ENCODE measurements at places on chromosomes 1 and 21. TPM values are rescaled to one million over a fixed set of nuclear protein-coding genes. Genes with fewer than 3 reads are reported as not detected.

The RAB42 gene
- 10.2 TPM for total RNA-seq

The LINGO4 gene
- total RNA-seq: not detected

The MAP3K21 gene
- 0.96 TPM for total RNA-seq

The OR2T33 gene
- total RNA-seq: not detected

The PRSS38 gene
- not detected for total RNA-seq

The LCE6A gene
- not detected for total RNA-seq

The KPRP gene
- not detected for total RNA-seq

The C1orf53 gene
- 1.7 TPM for total RNA-seq

The KRTAP21-2 gene
- not detected for total RNA-seq

The ITGB3BP gene
- total RNA-seq: 8.1 TPM

Measured in mesenteric fat pad (tissue), 1 donor.